Lower lobe of right lung (tissue), 2 donors: ENCODE measurements at places on chromosomes 12 and 14. TPM values are rescaled to one million over a fixed set of nuclear protein-coding genes. Genes with fewer than 3 reads are reported as not detected.

DNA sequence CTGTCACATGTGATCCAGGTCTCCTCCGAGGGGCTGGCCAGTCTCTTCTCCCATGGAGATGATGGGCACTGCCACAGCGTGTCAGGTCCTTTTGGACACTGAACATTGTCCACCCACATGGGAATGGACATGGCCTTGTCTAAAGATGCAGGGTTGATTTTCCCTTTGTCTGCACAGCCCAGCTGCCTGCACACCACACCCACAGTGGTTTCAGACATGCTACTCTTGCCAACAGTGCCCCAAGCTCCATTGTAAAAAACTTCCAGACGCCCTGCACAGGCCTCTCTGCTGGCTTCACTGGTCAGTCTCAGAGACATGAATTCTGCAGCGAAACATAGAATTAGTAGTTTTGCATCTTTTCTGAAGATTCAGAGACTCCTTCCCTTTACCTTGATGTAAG lies 18.5 kb downstream of the CD163 start:
- H3K4me3 ChIP-seq: no peak overlapping the region
- DNase-seq: no peak
- no peaks in the 10 kb centered on the region for H3K27me3 ChIP-seq
- H3K27ac ChIP-seq: no peak overlapping the region

Gene CAPZA3
- total RNA-seq: not detected

DNA sequence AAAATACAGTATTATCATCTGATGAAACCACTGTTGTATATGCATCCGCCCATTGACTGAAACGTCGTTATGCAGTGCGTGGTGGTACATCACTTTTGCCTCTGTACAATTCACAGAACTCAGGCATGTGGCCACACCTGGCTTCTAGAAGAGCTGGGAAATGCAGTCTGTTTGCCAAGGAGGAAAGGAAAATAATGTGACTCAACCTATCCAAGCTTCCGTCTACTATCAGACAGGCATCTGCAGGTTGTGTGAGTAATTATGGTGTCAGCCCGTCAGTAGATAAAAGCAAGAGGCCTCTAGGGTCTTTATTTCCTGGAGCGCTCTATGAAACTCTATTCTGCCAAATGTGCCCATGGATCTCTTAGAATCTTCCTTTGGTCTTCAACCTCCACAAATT lies 111.6 kb downstream of the BBS10 start:
- H3K27ac ChIP-seq: no peak overlapping the region
- H3K4me1 ChIP-seq: no peaks in the 10 kb centered on the region
- no peaks in the 10 kb centered on the region for H3K27me3 ChIP-seq
- no peak overlapping the region for H3K4me3 ChIP-seq

Gene NPFF
- not detected for total RNA-seq

DNA sequence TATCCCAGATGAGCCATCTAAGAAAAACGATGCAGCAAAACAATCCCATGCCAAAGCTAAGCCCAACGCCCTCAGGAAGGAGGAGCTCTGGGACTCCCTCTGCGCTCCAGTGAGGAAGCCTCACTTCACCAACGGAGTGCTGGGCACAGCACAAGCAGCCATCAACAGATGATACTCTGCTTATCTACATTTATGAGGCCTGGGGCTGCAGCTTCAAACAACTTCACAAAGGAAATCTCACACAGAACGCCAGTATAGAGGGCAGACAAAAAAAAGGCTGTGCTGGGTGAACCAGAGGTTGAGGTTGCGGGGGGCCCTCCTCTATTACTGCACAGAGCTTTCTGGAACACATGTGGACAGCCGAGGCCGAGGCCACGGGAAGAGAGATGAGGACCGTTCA lies 34.9 kb upstream of the GPR68 start:
- peak; percentile 18 for DNase-seq
- no peak overlapping the region for H3K27ac ChIP-seq
- peaks cover 8% of the 10 kb centered on the region for H3K4me1 ChIP-seq
- H3K4me3 ChIP-seq: no peak overlapping the region
- H3K27me3 ChIP-seq: no peaks in the 10 kb centered on the region

DNA sequence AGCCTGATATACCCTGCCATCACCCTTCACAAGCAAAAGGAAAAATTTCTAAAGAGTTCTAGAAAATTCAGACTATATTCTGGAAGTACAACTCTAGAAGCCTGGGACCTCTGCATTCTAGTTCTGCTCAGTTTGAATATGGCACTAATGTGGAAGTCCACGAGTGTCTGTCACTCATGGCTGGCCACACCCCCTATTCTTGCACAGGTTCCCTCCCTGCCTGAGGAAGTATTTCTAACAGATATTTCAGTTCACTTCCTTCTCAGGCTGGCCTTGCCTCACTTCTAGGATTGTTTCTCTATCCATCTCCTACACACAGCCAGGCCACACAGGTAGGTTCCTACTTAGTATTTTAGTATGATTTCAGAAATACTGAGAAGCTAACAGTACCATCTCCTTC lies 67.4 kb downstream of the PHLDA1 start:
- H3K4me3 ChIP-seq: no peak overlapping the region
- peaks cover 23% of the 10 kb centered on the region for H3K4me1 ChIP-seq
- DNase-seq: peak; percentile 82
- no peaks in the 10 kb centered on the region for H3K27me3 ChIP-seq

GRCh38 chr12:57844709-57845477 lies 1.6 kb downstream of the CTDSP2 start:
- peak overlapping the region; percentile 100 for H3K4me3 ChIP-seq
- DNase-seq: peak; percentile 66
- peaks cover 8% of the 10 kb centered on the region for H3K36me3 ChIP-seq
- peak overlapping the region; percentile 99 for H3K27ac ChIP-seq
- peaks cover 51% of the 10 kb centered on the region for H3K4me1 ChIP-seq

Gene ANO4
- total RNA-seq: 0.74 TPM

- no peaks in the 10 kb centered on the region for H3K27me3 ChIP-seq
- DNase-seq: no peak
- H3K4me1 ChIP-seq: peaks cover 70% of the 10 kb centered on the region
- peak overlapping the region; percentile 97 for H3K27ac ChIP-seq
- peaks cover 6% of the 10 kb centered on the region for H3K36me3 ChIP-seq
- H3K4me3 ChIP-seq: peak overlapping the region; percentile 79
These were observed 2.7 kb downstream of the RAP1B start for GRCh38 chr12:68613209-68613904.

DNA sequence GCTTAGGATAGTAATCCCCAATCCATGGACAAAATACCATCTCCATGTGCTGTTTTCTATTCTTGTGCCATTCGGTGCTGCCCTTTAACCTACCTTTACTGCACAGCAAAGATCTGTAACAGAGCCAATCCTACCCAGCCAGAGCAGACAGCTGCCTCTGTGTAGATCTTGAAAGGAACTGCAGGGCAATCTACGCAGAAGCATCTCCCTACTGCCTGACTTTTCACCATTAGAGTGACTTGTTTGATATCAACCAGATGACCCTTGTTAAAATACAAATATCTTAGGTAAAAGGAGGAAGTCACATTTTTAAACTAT lies 33.9 kb upstream of the PPM1A start:
- H3K27me3 ChIP-seq: no peaks in the 10 kb centered on the region
- no peaks in the 10 kb centered on the region for H3K4me1 ChIP-seq
- no peak for DNase-seq
- H3K27ac ChIP-seq: no peak overlapping the region
- H3K4me3 ChIP-seq: no peak overlapping the region
- no peaks in the 10 kb centered on the region for H3K36me3 ChIP-seq

GRCh38 chr14:34931206-34931605 lies 51.6 kb upstream of the SRP54 start:
- H3K4me1 ChIP-seq: peaks cover 14% of the 10 kb centered on the region
- H3K4me3 ChIP-seq: no peak overlapping the region
- no peaks in the 10 kb centered on the region for H3K36me3 ChIP-seq
- DNase-seq: no peak
- peak overlapping the region; percentile 15 for H3K27ac ChIP-seq
- no peaks in the 10 kb centered on the region for H3K27me3 ChIP-seq

GRCh38 chr12:103827911-103828391 lies 13.1 kb downstream of the NT5DC3 start:
- H3K27ac ChIP-seq: no peak overlapping the region
- no peak overlapping the region for H3K4me3 ChIP-seq
- no peak for DNase-seq

Gene AQP6
- total RNA-seq: 0.09 TPM

DNA sequence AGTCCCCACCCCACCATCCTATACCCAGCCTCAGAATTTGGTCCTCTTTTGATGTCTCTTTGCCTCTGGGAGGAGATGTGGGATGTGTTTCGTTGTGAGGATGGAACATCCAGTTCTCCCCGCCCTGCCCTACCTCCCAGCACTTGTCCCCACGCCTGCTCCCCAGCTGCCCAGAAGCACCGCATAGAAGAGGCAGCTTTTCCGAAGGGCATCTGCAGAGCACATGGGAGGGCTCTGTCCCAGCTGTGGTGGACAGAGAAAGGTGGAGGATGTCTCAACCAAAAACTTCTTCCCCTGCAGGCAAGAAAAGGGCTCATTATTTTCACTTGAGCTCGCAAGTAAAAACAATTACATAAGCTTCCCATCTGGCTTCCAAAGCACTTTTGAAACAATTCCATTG lies 302.6 kb downstream of the PCNX1 start:
- no peak for DNase-seq
- H3K27me3 ChIP-seq: no peaks in the 10 kb centered on the region
- no peak overlapping the region for H3K4me3 ChIP-seq
- H3K27ac ChIP-seq: no peak overlapping the region

Gene TNFRSF1A
- 165 TPM for total RNA-seq

DNA sequence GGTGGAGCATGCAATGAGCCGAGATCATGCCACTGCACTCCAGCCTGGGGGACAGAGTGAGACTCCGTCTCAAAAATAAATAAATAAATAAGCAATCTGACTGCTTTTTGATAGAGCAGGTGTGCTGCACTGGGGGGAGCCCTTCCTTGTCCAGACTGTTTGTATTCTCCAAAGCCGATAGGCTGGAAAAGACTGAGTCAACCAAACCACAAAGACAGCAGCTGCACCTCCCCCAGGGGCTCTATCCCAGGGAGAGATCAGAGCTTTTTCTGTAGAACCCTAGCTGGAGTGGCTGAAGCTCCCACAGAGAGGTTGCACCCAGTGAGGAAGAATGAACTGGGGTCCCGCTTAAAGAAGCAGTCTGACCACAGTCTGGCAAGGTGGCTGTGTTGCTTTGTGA lies 45.8 kb upstream of the LALBA start:
- no peak overlapping the region for H3K4me3 ChIP-seq
- no peak for DNase-seq
- H3K4me1 ChIP-seq: no peaks in the 10 kb centered on the region
- H3K27ac ChIP-seq: no peak overlapping the region
- H3K27me3 ChIP-seq: peaks cover 6% of the 10 kb centered on the region

DNA sequence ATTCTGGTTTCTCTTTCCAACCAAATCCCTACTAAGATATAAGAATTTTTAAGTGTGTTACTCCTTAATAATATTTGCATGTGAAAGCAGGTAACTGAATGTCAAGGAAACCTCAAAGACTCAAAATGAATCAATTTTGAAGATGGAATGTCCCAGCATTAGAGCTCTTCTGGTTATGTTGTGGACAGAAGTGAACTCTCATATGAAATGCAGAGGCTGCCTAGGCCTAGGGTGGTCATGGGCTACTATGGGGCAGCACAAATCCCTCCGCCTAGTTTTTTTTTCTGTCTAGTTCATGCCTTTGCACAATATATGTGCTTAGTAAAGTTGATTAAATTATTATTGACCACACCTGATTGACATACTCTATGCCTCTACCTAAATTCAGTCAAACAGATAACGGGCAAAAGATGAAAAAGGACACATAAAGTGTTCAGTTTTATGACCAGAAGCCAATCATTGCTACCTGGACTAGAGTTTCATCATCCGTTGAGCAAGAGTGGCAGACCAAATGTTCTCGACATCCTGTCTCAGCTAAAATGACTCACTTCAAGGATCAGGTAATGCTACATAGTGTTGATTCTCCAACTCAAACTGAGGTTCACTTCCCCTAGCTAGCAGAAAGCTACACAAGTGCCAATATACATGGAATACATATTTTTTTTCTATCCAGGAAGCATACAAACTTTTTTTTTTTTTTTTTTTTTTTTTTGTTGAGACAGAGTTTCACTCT lies 1211.4 kb downstream of the VRK1 start:
- no peaks in the 10 kb centered on the region for H3K36me3 ChIP-seq
- H3K27me3 ChIP-seq: no peaks in the 10 kb centered on the region
- no peak overlapping the region for H3K27ac ChIP-seq
- H3K4me3 ChIP-seq: no peak overlapping the region
- H3K4me1 ChIP-seq: no peaks in the 10 kb centered on the region
- no peak for DNase-seq
